Gastroesophageal sphincter (tissue), 4 donors: ENCODE measurements at places on chromosomes 11 and 22. TPM values are rescaled to one million over a fixed set of nuclear protein-coding genes. Genes with fewer than 3 reads are reported as not detected.

The STIM1 gene
- total RNA-seq = 42.4 TPM

GRCh38 chr11:70124321-70125000 lies 46.3 kb downstream of the ANO1 start:
- ATAC-seq = no peak

The OR52E4 gene
- not detected for total RNA-seq

GRCh38 chr22:50530877-50531545 lies 1.2 kb upstream of the TYMP start:
- peak; percentile 57 for ATAC-seq

GRCh38 chr11:60765355-60765754 lies 8.7 kb downstream of the MS4A15 start:
- no peak for ATAC-seq

- peak; percentile 20 for ATAC-seq
Measured at GRCh38 chr22:31098632-31099110, 8.7 kb downstream of the SELENOM start.

- ATAC-seq = no peak
Measured at GRCh38 chr11:116500026-116500946, 272.5 kb downstream of the BUD13 start.

The LRRC10B gene
- total RNA-seq = 1.2 TPM

- ATAC-seq = no peak
Measured at GRCh38 chr11:77821349-77821851, 456 bp downstream of the AAMDC start.

GRCh38 chr22:46672731-46673130 lies 52.5 kb downstream of the GRAMD4 start:
- ATAC-seq = no peak
